Activated CD8-positive, alpha-beta T cell treated with anti-CD3 and anti-CD28 coated beads for 36 hours (primary cell): ENCODE measurements at places on chromosomes 12 and 14. TPM values are rescaled to one million over a fixed set of nuclear protein-coding genes. Genes with fewer than 3 reads are reported as not detected.

GRCh38 chr12:47442310-47442709, 263.5 kb downstream of the RPAP3 start:
- DNase-seq, result no peak

DNA sequence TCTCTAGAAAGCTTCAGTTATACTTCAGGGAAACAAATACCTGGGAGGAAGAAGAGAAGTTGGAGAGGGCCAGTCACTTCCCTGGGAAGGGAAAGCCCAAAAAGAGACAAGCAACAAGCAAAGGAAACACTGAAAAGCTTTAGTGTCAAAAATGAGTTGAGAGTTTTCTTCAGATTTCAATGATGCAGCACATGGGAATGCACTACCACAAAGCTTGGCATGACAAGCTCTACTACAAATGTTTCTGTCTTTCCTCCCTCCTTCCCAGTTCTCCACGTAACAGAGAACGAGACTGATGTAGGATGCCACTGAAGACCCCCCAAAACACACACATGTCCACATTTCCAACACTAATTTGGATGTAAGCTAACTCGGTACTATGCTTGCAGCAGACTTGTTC, 26.8 kb upstream of the ADAMTS20 start:
- no peak for DNase-seq

- DNase-seq, result no peak
These were observed 93.7 kb upstream of the USP15 start for GRCh38 chr12:62166525-62166924.

- no peak for DNase-seq
These were observed 85.6 kb downstream of the LMO3 start for GRCh38 chr12:16520328-16520727.

PMEL gene
- total RNA-seq, result 0.65 TPM

INHBE gene
- 2.3 TPM for total RNA-seq
